ENCODE measurements at places on chromosomes 16 and 17.

DNA sequence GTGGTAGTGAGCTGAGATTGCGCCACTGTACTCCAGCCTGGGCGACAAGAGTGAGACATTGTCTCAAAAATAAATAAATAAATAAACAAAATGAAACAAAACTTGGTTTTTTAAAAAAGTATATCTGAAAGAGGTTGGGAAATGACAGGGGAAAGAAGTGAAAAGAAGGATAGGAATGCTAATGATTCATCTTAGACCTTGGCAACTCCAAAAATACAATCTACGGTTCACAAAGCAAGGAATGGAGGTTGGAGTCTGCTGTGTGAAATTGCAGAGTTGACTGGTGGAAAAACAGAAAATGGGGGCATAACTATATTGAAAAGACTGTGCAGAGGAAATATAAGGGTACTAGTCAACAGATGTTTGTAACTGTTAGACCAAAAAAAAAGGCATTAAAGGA is 40.0 kb upstream of the CD300E start:
- no peak for DNase-seq

DNA sequence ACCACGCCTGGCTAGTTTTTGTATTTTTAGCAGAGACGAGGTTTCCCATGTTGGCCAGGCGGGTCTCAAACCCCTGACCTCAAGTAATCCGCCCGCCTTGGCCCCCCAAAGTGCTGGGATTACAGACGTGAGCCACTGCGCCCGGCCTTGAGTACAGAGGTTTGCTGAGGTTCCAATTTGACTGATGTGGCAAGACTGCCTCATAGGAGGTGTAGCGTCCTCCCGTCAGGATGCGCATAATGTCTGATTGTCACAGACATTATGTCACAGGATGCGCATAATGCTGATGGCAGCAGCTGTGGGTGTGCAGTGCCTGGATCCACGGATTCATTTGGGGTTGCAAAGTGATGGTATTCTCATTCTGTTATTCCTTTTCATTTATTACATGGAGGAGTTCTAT is 45.2 kb downstream of the HAPSTR1 start:
- DNase-seq = no peak

GRCh38 chr17:5580367-5580766 is 3.9 kb downstream of the NLRP1 start:
- DNase-seq = no peak

DNA sequence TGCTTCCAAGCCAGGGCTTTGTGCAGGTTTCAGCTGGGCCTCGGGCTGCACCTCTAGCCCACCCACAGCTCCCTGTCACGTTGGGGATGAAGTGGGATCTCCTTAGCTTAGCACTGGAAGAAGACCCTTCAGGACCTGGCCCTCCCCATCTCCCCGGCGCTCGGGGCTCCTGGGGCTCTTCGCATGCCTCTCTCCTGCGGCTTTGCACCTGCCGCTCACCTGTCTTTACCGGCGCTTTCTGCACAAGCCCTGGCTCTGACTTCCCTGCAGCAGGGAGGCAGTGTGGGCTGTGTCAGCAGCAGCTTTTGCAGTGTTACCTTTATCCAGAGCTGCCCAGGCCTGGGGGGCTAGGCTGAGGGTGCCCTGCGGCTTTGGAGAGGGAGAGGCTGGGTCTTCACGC is 52.3 kb downstream of the NT5M start:
- no peak for DNase-seq
